ENCODE measurements at places on chromosomes 3 and 15. TPM values are rescaled to one million over a fixed set of nuclear protein-coding genes. Genes with fewer than 3 reads are reported as not detected.

EPHB1 gene
- polyA plus RNA-seq: 2.0 TPM

DUOXA2 gene
- polyA plus RNA-seq: 0.14 TPM

UTS2B gene
- 1.0 TPM for polyA plus RNA-seq

CACNA2D2 gene
- 11.3 TPM for polyA plus RNA-seq

RYK gene
- polyA plus RNA-seq: 119 TPM

CCDC54 gene
- 0.16 TPM for polyA plus RNA-seq

BFSP2 gene
- polyA plus RNA-seq: not detected

CFAP91 gene
- 6.0 TPM for polyA plus RNA-seq

NCKIPSD gene
- polyA plus RNA-seq: 14.4 TPM

MRPL46 gene
- polyA plus RNA-seq: 24.1 TPM

SOX14 gene
- not detected for polyA plus RNA-seq

GOLGA8N gene
- 38.7 TPM for polyA plus RNA-seq

DNAH12 gene
- polyA plus RNA-seq: 1.7 TPM

THSD4 gene
- polyA plus RNA-seq: 19.4 TPM

GLDN gene
- 0.21 TPM for polyA plus RNA-seq

DUOX2 gene
- polyA plus RNA-seq: 0.66 TPM

BTD gene
- polyA plus RNA-seq: 15.9 TPM

FSIP1 gene
- polyA plus RNA-seq: 0.82 TPM

SOX2 gene
- 18.1 TPM for polyA plus RNA-seq

ALDH1A3 gene
- polyA plus RNA-seq: 0.54 TPM

MCTP2 gene
- 43.8 TPM for polyA plus RNA-seq

PLA2G4D gene
- 0.18 TPM for polyA plus RNA-seq

CLDN16 gene
- polyA plus RNA-seq: 0.05 TPM

TM4SF1 gene
- polyA plus RNA-seq: 82.5 TPM

ITGA11 gene
- polyA plus RNA-seq: 1.6 TPM

ITIH3 gene
- 3.8 TPM for polyA plus RNA-seq

FBN1 gene
- 91.3 TPM for polyA plus RNA-seq

LRTM1 gene
- 4.2 TPM for polyA plus RNA-seq

HRH1 gene
- polyA plus RNA-seq: 4.4 TPM

MEX3B gene
- 12.3 TPM for polyA plus RNA-seq

SPATA12 gene
- not detected for polyA plus RNA-seq

MESP2 gene
- not detected for polyA plus RNA-seq

SNURF gene
- 4.2 TPM for polyA plus RNA-seq

TGM4 gene
- polyA plus RNA-seq: 0.09 TPM

STRIT1 gene
- not detected for polyA plus RNA-seq

SMAD6 gene
- polyA plus RNA-seq: 34.9 TPM

PCLAF gene
- 25.5 TPM for polyA plus RNA-seq

Data from right lung (tissue), 10 donors.